ENCODE measurements at places on chromosomes 12 and 14. TPM values are rescaled to one million over a fixed set of nuclear protein-coding genes. Genes with fewer than 3 reads are reported as not detected.

DNA sequence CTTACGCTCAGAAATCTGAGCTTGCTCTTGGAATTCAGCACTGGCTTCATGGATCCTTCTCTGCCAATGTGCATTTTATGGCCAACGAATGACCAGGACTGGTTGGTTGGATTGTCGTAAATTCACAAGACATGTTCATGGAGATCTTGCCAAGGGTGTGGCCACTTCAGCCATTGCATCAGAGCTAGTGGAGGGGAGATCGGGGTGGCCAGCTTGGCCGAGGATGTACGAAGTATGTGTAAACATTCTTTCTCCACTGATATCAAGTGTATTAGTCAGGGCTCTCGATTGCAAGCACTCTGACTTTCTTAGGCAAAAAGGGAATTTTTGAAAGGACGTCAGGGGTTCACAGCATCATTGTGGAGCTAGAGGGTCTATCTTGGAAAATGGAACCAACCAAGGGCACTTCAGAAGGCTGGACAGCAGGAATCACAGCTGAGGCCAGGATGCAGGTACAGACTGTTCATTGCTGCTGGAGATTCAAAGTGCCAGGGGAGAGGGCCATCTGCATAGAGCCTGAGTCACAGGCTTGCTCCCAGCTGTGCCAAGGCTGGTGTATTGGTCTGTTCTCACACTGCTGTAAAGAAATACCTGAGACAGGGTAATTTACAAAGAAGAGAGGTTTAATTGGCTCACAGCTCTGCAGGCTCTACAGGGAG, 32.9 kb upstream of the ADGRD1 start:
- no peak for DNase-seq

DNA sequence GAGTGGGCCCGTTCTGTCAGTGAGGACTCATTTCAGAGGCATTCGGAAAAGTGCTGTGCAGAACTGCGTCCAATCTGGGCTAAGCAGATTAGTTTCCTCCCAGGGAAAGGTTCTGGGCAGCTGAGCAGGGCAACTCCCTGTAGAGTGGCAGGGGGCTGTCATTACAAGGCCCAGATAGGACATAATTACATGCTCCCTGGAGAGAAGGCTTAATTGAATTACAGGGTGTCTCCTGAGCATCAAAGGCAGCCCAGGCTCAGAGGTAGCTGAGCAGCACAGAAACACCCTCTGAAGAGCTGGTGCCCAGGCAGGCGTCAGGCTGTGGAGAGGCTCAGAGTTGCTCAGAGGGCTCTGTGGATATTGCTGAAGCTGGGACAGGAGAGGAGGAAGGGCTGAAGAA, 36.0 kb downstream of the SLC8A3 start:
- DNase-seq = no peak

DNA sequence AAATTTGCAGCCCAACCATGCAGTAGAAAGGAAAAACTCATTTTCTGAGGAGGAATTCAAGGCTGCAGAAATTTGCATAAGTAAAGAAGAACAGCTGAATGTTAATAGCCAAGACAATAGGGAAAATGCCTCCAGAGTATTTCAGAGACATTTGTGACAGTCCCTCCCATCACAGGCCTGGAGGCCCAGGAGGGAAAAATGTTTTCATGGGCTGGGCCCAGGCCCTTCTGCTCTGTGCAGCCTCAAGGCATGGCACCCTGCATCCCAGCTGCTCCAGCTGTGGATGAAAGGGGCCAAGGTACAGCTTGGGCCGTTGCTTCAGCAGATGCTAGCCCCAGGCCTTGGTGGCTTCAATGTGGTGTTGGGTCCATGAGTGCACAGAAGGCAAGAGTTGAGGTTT, 62.3 kb downstream of the ATXN7L3B start:
- DNase-seq = no peak

DNA sequence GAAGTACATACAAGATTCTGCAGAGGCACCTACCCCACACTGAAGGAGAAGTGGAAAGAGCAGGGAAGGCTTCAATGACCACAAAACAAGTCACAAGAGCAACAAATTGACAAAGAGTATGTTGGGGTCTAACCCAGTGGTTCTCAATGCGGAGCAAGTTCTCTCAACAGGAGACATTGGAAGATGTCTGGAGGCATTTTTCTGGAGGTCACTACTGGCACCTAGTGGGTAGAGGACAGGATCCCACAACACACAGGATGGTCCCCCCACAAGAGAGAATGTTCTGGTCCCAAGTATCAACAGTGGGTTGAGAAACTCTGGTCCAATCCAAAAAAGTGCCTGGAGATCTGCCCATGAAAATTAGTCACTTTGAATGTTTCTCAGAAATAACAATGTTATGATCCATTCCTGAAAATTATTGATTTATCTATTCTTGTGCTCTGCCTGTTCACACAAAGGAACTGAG, 3.4 kb downstream of the SSH1 start:
- no peak for DNase-seq

Gene ADAMTS20
- total RNA-seq = 0.05 TPM
